ENCODE measurements at places on chromosomes 5 and 9.
A peak's percentile ranks its signal among the peaks of the same experiment; 100 is the strongest.

DNA sequence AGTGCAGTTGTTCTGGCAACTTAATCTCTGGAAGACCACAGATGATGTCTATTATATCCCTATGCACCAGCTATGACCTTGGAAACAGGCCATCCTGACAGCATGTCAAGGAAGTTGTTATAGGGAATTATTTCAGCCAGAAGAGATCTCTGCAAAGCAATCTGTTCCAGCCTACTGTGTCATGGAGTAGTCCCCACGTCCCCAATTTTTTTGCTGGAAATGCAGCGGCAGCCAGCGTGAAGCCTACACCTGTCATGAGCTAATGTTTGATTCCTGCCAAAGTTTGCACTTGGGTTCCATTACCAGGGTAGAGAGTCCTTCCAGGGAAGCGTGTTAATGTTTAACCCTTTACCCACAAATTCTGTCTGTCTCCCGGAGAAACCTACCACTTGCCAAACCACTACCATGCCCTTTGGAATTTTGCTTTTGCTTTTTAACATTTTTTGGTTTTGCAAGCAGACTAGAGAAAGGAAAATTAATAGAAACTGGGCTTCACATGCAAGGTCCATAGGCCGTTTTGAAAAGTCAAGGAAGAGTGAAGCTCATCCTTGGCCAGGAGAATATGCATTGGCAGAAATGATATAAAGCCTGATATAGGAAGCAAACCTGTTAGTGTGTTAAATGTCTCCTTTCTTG, 174.9 kb upstream of the SPRY4 start:
- DNase-seq = no peak

DNA sequence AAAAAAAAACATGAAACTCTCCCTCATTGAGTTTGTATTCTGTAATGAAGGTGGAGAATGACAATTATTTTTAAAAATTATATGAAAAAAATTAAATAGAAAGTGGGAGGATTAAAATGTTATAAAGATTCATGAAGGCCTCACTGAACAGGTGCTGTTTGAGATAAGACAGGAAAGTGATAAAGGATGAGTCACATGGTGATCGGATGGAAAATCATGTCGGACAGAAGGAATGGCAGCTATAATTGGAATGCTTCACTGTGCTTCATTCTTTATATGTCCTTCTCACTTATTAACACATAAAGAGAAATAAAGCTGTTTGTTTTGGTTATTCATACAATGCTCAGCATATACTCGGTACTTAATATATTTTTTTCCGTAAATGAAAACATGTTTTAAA, 464.5 kb upstream of the RGMB start:
- no peak for DNase-seq

DNA sequence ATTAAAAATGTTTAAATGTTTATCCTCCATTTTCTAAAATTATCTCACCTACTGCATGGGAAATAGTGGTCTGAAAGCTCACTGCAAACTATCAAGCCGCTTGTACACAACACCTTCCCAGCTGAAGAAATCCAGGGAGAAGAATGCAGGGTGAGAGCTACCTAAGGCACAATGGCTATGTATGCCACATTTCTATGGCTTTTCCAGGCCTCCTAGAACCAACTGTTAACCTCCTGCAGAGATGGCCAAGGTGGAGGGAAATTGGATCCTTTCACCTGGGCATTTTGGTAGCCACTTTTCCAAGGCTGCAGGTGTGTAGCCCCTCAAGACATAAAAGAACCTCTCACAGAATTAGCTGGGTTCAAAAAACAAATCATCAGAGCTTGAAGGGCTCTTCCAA, 286.4 kb downstream of the EBF1 start:
- no peak for DNase-seq

GRCh38 chr9:110828264-110828663, 159.7 kb downstream of the MUSK start:
- DNase-seq = peak; percentile 16

DNA sequence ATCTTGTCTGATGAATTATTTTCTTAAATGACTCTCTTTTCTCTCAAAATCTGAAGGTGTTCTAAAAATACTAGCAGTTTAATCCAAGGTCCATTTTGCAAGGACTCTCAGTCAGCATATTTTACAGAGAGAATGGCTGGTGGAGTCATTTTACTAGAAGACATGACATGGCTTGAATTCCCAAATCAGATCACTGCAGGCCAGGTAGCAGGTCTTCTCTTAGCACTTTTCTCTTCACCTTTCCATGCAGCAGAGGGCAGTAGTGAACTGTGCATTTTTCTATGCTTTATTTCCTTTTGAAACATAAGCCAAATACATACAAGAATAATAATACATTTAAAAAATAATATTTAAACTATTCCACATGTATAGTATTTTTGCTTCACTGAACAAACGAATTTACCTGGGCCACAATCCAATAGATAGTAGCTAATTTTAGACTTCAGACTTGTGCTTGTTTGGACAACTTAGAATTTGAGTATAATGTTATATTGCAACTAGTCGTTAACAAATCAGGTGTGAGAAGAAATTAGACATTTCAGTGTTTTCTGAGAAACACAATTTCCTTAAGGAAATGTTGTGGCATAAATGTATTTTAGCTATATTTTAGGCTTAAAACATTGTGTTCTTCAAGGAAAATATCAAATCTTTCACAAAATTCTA, 289.4 kb upstream of the DAB2 start:
- peak; percentile 58 for DNase-seq

DNA sequence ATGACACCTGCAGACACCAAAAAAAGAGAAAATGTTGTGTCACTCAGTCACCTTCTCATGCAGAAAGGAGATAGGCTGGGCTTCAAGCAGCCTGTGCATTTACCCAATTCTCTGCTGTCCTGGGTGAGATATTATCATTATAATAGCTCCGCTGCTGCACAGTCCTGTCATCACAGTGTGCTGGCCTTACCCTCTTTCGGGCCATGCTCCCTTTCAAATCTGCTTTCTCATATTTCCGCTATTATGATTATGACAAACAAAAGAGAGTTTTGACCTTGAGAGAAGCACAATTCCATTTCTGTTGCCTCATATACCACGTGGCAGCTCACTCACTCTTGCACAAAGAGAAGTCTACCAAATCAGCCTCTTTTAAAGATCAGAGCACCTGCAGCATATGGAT, 1350.1 kb upstream of the ACO1 start:
- no peak for DNase-seq

DNA sequence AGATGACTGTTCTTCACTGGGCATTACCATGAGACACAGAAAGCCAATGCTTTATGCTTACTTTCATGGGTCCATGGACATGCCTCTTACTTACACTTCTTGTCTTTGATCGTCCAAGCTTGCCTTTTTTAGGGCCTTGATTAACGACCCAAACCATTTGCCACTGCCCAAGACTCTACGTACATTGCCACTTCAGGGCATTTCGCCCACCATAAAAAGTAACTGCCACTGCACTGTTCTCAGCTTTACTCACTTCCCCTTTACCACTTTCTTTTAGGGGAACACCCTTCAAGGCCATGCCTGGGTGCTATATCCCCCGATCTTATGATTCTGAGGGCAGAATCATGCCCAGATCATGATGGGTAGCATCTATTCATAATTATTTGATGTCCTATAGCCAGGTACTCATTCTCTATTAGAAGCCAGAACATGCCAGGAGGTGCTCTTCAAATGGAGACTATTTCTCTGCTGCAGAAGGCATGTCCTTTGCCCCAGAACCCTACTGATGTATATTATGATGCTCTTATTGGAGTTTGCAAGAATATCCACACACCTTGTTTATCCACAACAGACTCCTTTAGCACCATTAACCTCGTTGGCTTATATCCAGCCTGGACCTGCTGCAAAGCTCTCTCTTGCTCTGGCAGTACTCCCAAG, 64.1 kb upstream of the RAD23B start:
- DNase-seq = peak; percentile 34

- peak; percentile 79 for DNase-seq
These were observed 51.1 kb upstream of the SNX2 start for GRCh38 chr5:122723606-122724352.

- no peak for DNase-seq
These were observed 172.4 kb downstream of the PBX3 start for GRCh38 chr9:125919565-125919964.

GRCh38 chr5:26737348-26738265, 300.8 kb downstream of the CDH9 start:
- DNase-seq = no peak

DNA sequence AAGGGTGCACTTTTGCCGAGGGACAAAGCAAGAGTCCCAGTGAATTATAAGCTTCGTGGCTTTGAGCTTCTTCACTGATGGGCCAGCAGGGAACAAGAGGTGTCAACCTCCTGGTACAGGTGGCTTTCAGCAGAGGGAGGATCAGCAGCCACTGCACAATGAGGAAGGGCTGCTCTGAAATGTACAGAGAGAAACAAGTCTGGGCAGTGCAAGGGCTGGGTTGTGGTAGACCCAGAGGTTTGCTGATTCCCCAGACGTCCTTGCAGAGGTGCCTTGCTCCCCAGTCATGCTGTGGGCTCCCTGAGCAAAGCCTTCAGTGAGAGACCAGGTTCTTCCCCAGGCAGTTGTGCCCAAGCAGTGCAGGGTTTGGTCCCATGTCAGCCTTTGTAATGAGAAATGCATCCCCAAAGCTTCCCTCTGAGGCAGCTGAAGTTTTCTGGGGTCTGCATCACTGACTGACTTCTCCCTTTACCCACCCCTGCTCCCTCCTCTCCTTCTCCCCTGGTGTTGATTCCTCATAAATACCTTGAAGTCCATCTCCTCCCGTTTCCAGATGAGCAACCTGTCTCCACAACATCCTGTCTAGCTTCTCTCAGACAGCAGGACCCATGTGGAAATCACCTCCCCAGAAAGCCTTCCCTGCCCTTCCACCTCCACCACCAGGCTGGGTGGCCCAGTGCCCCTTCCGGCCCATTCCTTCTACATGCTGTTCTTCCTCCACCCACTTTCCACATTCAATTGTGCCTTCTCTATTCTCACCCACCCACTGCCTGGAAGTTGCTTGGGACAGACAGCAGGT, 599.6 kb upstream of the ADAMTS16 start:
- no peak for DNase-seq

DNA sequence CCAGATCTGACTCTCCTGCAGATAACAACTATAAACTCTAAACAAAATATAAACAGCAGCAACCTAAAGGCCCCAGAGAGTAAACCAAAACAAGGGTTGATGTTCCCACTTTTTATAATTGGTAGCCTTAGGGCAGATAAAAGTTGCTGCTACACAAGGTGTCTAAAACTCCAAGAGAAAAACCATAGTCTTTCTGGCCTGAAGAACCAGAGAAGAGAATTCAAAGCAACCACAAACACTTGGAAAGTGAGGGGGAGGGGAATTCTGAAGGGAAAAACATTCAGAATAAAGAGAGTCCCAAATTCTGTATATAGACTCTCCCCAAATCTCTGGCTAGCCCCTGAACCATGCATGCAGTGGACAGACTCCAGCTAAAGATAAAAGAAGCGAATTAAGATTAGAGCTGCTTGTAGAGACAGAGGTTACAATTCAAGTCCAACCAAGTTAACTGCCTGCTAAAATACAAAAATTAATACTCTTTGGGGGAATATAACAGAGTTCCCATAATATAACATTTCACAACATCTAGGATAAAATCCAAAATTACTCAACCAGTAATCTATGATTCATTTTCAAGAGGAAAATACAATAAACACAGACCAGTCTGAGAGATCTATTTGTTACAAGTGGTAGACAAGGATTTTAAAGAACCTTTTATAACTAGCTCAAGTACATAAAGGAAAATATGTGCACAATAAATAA, 37.5 kb upstream of the RGMB start:
- DNase-seq = no peak

DNA sequence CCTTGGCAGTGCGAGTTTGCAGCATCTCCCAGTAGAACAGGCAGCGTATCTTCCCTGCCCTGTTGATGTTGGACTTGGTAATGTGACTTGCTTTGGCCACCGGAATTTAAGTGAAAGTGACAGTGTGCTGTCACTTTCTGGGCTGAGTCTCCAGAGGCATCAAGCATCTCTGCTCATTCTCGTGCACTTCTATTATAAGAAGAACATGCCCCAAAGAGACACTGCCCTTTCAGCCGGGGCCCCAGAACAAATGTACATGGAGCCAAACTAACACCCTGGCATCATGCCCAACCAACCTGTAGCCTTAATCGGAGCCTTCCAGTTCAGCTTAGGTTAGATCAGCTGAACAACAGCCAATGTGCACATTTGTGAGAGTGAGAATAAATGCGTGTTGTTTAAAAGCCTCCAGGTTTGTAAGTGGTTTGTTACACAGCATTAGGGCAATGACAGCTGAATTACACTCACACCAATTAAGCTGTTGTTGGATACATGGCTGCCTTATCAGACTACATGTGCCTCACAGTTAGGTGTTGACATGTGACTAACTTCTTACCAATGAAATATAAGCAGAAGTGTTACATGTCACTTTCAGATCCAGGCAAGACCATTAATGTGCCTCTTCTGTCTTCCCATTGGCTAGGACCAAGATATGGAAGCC, 22.1 kb upstream of the FRMD3 start:
- no peak for DNase-seq

DNA sequence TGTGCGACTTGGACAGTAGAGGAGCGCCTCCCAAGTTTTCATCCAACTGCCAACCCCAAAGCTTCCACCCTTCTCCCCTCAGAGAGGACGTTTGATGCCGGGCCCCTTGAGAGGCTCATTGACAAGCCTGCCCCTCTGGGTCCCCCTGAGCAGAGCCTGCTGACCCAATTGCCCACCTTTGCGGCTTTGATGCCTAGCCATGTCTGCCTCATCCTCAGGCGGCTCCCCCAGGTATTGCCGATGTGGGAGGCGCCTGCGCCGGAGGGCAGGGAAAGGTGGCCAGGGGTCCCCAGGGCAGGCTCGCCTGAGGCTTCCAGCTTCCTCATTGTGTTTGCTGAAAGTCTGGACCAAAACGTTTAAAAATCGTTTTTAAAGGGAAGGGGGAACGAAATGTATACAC, 1.4 kb downstream of the ODF2 start:
- DNase-seq = no peak

DNA sequence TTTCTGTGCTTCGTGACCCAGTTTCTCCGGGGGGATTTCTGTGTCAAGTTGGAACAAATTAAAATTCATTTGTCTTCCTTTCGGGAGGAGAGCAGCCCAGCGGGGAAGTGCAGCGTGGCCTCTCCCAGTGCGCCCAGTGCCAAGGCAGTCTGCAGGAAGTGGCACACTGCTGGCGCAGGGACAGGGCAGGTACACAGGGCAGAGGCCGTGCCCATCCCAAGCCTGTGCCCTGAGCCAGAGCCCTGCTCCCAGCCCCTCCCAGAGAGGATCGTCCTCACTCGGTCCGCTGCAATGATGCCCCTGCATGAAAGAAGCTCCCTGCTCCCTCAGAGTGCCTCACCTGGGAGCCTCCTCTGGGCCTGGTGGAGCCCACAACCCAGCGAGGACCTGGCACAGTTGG, 82.4 kb upstream of the PPP1R26 start:
- DNase-seq = no peak

- no peak for DNase-seq
These were observed 18.6 kb upstream of the MTMR12 start for GRCh38 chr5:32331217-32331934.

DNA sequence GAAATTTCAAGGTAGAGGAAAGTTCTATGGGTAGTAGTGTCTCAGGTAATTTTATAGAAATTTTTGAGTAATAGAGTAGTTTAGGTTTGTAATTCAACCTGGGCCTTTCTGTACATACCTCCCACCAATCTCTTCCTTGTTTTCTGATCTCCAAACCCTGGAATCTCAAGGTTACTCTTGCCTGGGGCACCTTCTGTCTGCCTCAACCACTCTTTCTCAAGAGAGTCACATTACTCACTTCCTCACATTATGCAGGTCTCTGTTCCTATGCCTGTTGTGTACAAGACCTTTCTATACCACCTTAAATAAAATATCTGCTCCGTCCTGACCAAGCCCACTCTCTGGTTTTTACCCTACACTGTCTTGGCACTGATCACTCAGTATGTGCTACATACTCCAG, 412.6 kb upstream of the CTNND2 start:
- no peak for DNase-seq

Measured in suppressor macrophage treated with lipopolysaccharide for 4 hours (primary cell).